ENCODE measurements at places on chromosomes 11 and 22.

DNA sequence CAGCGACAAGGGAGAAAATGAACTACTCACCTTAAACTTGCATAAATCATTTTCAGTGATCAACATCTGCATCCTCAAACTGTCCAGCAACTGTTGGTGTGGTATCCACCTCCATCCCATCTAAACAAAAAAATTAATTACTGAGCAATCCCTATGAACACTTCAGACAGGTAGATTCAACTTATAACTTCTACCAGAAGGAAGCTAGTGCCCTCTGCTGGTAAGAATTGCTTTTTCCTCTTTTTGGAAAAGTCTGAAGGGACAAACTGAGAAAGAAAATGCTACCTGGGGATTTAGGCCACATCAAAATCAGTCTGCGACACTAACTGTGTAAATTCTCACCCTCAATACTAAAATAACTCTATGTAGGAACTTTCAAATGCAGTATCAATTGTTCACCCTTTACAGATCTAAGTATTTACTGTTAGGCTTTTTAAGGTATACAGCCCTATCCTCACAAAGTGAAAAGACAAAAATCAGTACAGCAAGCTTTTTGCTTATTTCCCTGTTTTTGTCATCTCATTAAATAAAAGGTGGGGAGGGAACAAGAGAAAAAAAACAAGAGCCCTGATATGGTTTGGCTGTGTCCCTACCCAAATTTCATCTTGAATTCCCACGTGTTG lies 17.9 kb downstream of the CLNS1A start:
- DNase-seq, result peak; percentile 15

DNA sequence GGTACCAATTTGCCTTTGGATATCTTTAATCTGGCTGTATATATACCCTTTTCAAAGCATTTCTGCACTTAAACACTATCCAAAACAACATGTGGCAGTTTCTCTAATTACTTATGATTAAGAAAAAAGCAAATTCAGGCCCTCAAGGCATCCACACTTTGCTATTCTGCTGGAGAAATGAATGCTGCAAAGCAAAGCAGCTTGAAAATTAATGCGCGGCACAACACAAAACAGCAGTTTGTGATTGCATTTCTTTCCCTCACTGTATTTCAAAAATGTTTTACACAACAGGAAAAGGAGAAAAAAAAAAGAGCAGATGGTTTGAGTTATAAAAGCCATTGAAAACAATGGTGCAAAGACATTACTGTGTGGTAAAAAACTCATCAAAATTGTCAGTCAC lies 738.4 kb upstream of the RAG2 start:
- DNase-seq, result no peak

DNA sequence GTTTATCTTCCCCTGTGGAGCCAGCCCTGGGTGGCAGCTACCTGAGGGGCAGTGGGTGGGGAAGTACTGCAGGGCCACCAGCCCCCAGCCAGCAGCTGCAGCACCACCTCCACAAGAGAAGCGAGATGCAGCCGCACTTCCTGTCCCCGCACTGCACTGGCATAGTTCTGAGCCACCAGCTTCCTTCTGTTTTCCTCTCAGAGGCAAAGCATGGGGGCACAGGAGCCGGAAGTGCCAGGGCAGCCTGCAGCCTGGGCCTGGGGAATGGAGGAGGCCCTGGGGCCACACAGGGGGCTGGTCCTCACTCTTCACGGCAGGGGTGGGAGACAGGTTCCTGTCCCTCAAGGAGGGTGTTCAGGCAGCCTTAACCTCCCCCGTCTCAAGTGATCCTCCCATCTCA lies 11.9 kb upstream of the SH3BP1 start:
- no peak for DNase-seq

DNA sequence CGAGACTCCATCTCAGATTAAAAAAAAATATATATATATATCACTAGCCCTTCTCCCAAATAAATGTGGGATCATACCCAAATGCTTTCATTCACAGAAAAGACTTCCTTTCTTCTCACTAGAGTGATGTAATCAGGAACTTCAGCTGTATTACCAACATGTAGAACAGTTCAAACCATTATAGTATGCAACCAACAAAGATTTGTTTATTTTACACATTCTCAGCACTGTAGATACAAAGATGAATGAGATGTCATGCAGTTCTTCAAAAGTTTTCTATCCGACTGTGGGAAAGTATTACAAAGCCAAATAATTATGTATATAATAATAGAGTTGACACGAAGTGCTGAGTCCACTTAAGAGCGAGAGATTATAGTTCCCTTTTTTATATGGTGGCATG lies 22.2 kb upstream of the ZNF143 start:
- DNase-seq, result no peak

- DNase-seq, result no peak
Measured at GRCh38 chr11:36840378-36840777, 242.3 kb upstream of the RAG2 start.

DNA sequence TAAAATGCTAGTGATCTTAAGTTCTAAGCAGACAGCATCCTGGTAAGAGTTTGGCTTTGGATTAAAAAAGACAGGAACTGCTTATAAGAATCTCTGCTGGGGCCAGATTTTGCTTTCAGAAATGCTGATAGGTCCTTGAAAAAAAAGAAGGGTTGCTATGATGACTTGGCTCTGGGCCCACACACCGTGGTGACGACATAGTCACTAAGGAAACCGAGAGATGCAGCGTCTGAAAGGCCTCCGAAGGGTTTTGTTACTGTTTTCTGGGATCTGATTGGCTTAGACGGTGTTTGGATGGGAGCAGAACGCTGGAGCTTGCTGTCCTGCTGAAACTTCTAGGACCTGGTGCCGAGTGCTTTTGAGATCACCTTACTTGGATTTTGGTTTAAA lies 8.4 kb downstream of the FAM118A start:
- DNase-seq, result no peak

DNA sequence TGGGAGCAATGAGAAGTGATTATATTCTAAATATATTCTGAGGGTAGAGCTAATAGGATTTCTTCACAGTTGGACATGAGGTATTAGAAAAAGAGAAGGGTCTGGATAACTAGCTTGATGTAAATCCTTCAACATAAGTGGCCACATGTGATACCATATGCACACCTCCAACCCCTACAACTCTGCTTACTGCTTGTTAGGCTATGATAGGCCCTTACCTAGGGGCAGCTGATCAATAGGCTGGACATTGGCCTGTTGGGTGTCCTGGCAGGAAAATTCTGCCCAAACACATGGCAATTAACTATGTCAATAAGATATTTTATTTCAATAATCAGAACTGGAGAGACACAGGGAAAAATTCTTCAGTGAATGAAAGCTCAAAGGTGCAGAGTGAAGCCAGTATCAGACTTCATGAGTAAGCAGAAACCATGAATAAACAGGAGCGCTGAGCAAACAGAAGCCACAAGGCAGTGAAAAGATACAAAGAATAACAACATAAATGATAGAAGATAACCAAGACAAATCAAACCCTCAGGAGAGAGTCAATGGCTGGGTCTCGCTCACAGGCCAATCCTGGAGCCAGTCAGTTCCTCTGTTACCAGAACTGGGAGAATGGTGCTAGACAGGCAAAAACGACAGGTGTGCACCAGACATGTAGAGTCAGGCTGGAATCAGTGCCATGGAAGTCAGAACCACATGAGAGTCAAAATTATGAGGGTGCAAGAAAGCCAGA lies 46.3 kb upstream of the PSMA1 start:
- DNase-seq, result no peak

DNA sequence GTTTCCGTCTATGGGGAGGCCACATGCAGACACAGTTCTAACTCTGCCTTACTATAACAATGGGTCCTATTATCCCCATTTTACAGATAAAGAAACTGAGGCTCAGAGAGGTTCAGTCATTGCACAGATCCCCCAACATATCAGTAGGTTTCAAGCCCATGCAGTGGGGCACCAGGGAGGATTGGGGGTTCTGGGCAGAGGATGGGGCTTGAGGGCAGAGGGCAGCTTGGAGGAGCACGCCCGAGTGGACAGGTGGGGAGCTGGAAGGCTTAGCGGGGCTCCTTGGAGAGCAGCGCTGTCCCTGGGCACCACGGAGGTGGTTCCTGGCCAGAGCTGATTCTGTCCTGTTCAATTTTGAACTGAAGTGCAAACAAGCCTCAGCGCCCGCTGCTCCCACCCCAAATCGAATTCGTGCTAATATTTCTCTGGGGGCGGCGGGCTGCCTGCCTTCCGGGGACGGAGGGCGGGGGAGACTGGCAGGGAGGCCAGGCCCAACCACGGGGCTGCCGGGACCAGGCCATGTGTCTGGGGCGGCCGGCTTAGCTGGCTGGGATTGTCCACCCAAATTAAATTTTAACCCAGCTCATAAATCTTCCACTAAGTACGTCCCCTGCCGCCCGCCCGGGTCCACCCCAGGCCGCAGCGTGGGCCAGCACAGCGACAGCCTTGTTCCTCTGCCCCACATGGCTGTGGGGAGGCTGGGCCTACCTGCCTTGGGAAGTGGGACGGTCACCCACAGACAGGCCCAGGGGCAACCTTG lies 49.4 kb downstream of the FLRT1 start:
- peak; percentile 43 for DNase-seq

DNA sequence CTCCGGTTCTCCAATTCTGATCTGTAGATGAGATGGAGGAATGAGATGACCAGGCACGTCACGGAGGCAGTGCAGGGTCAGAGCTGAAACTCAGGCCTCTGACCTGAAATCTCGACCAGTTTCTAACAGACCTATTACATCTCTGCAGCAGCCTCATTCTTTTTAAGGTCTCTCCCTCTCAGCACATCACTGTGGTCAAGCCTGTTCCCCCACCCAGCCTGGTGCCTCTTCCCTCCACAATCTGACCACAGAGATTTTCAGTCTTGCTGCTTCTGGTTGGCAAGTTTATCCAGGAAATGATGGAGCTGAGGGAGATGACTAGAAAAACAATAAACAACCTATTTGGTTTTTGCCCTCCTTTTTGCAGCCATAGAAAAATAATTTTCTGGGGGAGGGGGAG lies 9.5 kb downstream of the GRAMD1B start:
- no peak for DNase-seq

- no peak for DNase-seq
Measured at GRCh38 chr11:134398079-134398444, 14.0 kb downstream of the B3GAT1 start.

GRCh38 chr22:33044112-33044511 lies 14.1 kb downstream of the SYN3 start:
- no peak for DNase-seq

GRCh38 chr11:46012185-46012584 lies 89.7 kb downstream of the LARGE2 start:
- no peak for DNase-seq

GRCh38 chr11:103893371-103893770 lies 143.1 kb upstream of the DDI1 start:
- DNase-seq, result no peak

- no peak for DNase-seq
Measured at GRCh38 chr11:112225753-112226061, 521 bp upstream of the PTS start.

DNA sequence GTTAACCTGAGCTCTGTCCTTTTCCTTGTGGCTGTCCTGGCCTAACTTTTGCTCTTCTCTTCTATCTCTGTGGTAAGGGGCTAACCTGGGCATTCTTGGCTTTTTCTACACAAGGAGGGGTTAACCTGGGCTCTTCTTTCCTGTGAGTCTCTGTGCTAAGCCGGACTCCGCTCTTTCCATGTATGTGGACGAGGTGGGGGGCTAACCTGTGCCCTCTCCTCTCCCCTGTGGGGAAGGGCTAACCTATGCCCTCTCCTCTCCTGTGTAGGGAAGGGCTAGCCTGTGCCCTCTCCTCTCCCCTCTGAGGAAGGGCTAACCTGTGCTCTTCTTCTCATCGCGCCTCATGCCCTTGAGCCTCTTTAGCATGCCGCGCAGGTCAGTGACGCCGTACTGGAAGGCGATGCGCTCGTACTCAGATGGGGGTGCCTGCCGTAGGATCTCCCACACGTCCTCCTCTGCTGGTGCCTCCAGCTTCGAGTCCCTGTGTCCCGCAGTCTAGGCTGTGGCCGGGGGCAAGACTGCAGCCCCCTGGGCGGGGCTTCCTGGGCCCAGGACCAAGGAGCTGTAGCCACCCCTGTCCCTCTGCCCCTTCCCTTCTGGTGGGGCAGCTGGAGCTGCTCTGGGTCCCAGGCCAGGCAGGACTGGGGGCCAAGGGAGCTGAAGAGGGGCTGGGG lies 6.5 kb downstream of the MYBPC3 start:
- no peak for DNase-seq

DNA sequence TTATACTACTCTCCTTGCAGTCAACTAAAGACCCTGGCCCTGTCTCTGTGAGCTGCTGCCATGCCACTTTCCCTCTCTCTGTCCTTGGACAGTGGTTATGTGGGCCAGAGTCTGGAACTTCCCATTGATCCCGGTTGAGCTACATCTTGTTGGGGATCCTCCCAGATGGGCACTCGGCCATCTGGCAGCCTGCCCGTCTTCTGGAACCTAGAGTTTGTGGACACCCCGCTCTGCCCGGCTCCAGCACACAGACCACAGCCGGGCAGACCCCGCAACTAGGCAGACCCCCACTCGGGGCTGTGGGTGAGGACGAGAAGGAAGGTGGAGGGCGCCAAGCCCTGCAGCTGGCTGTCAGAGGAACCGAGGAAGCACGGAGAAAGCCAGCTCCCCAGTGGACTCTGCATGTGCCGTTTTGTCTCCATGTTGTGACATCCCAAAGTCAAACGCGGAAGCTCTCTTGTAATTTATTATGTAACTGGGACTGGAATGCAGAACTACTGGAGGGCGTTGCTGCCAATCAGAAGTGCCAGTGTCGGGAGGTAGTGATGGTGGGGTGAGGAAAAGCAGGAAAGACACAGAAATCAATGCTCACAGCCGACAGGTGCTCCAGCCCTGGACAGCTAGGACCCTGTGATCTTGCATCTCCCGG lies 207.7 kb downstream of the CEP164 start:
- DNase-seq, result no peak

GRCh38 chr22:35543702-35544101 lies 3.1 kb downstream of the RASD2 start:
- DNase-seq, result no peak

- no peak for DNase-seq
Measured at GRCh38 chr11:17613983-17614382, 66.9 kb downstream of the OTOG start.

DNA sequence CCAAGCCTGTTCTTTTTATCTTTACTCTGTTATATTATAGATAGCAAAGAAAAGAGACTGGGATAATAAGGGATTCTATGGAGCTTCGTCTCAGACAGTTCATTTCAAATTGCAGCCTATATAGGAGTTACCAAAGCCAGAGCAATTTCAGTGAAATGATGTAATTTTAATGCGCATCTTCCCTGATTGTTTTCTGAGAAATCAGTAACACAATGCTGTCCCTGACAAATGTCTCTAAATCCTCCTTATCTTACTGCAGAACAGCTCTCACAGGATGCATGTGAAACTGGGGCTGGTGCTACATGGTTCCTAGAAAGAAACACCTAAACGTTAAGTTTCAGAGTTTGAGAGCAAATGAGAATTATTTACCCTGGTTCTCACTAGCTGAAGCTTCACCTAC lies 467.9 kb upstream of the ANO3 start:
- DNase-seq, result no peak
